ENCODE measurements at places on chromosomes 7 and 10. TPM values are rescaled to one million over a fixed set of nuclear protein-coding genes. Genes with fewer than 3 reads are reported as not detected.
A peak's percentile ranks its signal among the peaks of the same experiment; 100 is the strongest.

DNA sequence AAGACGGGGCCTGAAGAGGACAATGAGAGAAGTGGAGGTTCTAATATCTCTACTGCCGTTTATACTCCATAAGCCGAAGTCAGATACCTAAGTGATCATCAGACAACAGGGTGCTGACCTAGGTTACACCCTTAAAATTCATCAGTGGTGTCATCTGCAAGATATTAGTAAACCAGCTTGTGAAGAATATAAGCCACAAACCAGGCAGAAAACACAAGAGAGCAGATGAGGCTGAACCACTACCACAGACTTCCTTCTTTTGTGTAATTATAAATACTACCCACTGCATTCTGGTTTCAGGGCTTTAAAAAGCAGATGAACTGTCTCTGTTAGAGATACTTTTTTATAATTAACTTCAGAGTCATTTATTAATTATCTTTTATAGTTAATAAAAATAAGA, 69.0 kb upstream of the LRRC17 start:
- DNase-seq = no peak
- H3K27ac ChIP-seq = no peak overlapping the region
- H3K4me1 ChIP-seq = no peaks in the 10 kb centered on the region
- H3K36me3 ChIP-seq = no peaks in the 10 kb centered on the region
- no peak overlapping the region for H3K4me3 ChIP-seq

- DNase-seq = no peak
- no peaks in the 10 kb centered on the region for H3K36me3 ChIP-seq
- no peak overlapping the region for H3K4me3 ChIP-seq
- H3K27ac ChIP-seq = no peak overlapping the region
- no peaks in the 10 kb centered on the region for H3K27me3 ChIP-seq
- H3K4me1 ChIP-seq = no peaks in the 10 kb centered on the region
Measured at GRCh38 chr7:105975770-105976417, 12.8 kb downstream of the CDHR3 start.

DNA sequence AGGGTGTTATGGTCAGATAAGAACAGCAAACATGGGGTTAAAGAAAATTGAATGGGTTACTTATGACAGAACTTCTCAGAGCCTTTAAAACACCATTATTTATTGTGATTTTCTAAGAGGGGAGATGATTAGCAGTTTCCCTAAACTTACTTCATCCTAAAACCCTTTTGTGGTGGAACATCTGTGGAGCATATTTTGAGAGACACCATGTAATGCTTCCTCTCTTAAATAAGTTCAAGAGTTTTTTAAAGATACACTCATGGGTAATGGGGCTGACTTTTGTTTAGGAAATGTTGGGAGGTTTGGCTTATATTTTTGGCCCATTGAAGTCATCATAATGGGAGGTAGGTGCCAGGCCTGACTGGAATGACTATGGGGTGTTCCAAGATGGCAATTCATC, 8.4 kb upstream of the PDCD4 start:
- H3K36me3 ChIP-seq = no peaks in the 10 kb centered on the region
- H3K27me3 ChIP-seq = no peaks in the 10 kb centered on the region
- peaks cover 97% of the 10 kb centered on the region for H3K4me1 ChIP-seq

Gene CTAGE8
- 1.4 TPM for total RNA-seq

Gene PLXNA4
- not detected for total RNA-seq

Gene SPDYE6
- total RNA-seq = not detected

- peaks cover 25% of the 10 kb centered on the region for H3K4me1 ChIP-seq
- H3K27ac ChIP-seq = peak overlapping the region; percentile 75
- no peaks in the 10 kb centered on the region for H3K36me3 ChIP-seq
Measured at GRCh38 chr7:2289111-2289586, 25.1 kb downstream of the SNX8 start.

Gene MSMB
- not detected for total RNA-seq

All from B cell (primary cell).